EL (cell line): ENCODE measurements at places on chromosomes 11 and 22.

- no peak for DNase-seq
Observed at GRCh38 chr11:119423509-119424254, 710 bp upstream of the THY1 start.

DNA sequence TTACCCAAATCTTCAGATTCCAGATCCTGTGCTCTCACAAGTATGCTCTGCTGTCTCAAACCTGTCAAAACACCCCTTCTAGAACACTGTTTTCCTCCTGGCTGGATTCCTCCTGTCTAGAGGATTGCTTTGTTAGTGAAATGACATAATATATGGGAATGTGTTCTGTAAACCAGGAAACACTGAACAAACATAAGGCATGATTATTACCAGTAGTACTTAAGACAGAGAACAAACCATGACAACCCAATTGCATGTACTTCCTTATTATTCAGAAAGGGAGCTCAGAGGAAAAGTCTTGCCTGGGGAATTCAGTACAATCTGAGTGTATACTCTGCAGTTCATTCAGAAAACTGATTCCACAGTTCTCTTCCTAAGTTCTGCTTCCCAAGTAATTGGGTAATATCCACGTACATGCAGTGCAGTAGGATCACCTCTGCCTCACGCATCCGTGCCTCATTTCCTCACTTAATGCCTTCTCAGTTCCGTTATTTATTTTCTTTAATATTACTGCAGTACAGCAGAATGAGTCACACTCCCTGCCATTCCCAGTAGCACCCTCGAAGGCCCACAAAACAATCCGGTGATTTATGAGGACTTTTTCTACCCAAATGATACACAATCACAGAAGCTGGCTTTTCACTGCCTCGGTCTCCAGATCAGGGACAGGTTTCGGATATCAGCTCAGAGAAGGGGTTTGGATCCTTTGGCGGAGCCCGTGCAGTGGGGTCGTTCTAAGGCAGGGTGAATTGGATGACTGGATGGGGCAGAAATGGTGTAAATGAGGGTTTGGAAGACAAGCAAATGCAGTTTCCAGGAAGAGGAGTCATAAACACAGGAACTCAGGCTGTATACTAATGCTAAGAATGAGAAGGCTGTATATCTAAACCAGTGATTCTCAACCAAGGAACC is 896.9 kb downstream of the KCNA4 start:
- peak; percentile 96 for DNase-seq

DNA sequence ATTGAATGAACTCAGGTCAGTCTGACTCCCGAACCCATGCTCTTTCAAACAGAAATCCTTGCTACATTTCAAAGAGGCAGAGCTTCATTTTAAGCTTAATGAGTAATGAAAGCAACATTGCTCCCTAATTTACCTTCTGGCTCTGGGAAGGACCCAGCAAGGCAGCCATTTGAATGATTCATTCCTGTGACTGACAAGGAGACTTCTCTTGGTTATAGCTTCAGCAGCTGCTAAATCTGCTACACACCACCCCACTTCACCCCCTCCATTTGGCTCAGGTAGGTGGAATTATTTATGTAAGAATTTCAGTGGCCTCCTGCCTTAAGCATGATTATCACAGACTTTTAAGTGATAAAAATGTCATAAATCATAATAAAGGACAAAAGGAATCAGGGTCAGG is 117.7 kb downstream of the KCNC1 start:
- no peak for DNase-seq

DNA sequence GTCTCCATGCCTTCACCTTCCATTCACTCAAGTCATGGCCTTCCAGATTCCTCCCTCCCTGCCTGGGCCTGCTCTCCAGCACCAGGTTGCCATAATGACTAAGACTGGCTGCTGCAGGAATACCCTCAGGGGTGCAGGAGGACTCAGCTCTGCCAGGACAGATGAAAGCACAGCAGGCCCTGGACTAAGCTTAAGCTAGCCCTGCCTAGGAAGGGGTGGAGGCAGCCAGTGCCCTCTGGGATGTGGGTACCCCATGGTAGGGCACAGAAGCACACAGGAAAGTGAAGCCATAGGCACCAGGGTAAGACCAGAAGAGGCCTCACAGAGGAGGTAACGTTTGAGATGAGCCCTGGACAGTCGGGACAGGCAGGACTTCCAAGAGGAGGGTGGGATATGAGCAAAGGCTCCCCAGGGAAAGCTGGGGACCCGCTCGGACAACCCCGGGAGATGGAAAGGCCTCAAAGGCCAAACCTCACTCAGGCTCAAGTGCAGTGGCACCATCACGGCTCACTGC is 3.0 kb upstream of the RIN1 start:
- peak; percentile 69 for DNase-seq

- no peak for DNase-seq
Observed at GRCh38 chr22:36740716-36741115, 35.2 kb downstream of the IFT27 start.

- DNase-seq, result no peak
Observed at GRCh38 chr11:134958870-134959269, 546.8 kb upstream of the B3GAT1 start.
